Activated naive CD4-positive, alpha-beta T cell (primary cell): ENCODE measurements at places on chromosomes 2 and 18.

DNA sequence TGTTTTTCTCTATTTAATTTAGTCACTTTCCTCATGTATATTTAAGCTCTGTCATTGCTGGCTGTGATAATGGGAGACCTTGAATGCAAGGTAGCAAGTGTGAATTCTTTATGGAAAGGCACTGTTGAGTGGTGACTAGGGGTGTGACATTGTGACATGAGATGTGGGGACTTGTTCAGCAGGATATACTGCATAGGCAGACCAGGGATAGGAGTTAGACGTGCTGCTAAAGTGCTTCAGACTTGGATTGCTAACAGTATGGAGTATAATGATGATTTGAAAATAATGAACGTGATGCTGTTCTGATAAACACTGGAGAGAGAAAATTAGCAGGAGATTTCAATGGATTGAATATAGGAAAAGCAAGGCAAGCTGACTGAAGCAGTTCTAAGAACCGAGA, 135.1 kb downstream of the NCOA1 start:
- no peak for DNase-seq

DNA sequence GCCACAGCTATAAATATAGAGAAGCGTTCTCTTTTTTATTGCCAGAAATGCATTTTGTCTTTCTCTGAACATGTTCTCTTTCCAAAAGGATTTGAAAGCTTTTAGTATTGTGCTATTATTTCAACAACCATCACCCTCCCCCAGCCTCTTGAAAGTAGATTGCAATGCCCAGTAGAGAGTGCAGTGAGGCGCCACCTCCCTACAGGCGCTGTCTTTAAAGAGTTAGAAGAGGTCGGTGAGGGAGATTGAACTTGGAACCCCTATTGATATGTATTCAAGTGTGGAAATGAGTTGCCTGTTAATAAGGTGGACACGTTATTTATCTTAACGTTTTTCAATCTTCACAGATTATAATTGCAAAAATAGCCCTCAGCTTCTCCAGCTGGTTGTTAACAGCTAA, 360.3 kb downstream of the LRP1B start:
- DNase-seq = no peak

GRCh38 chr18:76850112-76850511, 27.8 kb downstream of the ZNF236 start:
- DNase-seq = no peak

GRCh38 chr2:151861174-151861573, 33.0 kb upstream of the ARL5A start:
- no peak for DNase-seq

DNA sequence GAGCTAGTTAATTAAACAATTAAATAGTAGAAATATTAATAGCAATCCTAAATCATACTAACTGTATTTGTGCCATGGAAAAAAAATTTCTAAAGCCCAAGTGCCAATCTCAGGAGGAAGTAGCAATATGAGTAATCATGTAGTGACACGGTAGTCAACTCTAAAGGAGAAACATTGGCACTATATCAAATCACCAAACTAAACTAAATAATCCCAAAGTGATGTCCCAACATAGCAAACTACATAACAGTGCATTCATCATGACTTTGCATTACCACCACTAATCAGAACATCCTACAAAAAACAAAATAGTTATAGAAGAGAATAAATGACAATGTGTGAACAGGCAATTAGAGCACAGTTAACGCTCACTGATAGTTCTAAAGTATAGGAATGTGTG, 195.1 kb downstream of the EXOC6B start:
- DNase-seq = no peak

- no peak for DNase-seq
Measured at GRCh38 chr2:3197308-3197707, 180.3 kb downstream of the EIPR1 start.

- no peak for DNase-seq
Measured at GRCh38 chr18:27225947-27226481, 40.9 kb upstream of the CHST9 start.

GRCh38 chr2:241894681-241895426, 25.3 kb downstream of the RTP5 start:
- no peak for DNase-seq

- no peak for DNase-seq
Measured at GRCh38 chr2:40039549-40039948, 260.5 kb upstream of the THUMPD2 start.

DNA sequence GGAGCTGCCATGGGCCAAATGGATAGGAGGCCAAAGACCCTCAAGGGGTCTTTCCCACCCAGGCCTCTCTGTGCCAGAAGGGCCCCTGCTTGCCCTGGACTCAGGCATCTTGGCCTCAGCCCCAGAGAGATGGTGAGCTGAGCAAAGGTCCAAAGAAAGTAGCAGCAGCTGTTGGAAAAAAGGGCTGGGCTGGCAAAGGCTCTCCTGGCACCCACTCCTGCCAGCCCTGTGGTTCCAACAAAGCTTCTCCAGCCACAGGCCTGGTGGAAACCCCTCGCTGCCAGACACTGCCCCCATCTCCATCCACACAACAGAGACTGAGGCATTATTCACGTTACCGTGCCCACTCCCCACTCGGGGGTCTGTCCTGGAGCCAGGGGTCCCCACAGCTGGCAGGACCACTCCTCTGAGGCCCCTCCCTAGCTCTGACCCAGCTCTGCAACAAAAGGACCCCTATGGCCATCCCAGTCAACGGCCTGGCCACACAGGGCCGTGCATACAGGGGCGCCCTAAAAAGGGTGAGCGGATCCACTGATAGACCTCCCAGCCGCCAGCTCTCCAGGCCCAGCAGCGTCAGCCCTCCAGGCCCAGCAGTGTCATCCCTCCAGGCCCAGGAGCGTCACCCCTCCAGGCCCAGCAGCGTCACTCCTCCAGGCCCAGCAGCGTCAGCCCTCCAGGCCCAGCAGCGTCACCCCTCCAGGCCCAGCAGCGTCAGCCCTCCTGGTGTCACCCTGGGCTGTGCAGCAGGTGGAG, 10.1 kb downstream of the BIN1 start:
- no peak for DNase-seq

DNA sequence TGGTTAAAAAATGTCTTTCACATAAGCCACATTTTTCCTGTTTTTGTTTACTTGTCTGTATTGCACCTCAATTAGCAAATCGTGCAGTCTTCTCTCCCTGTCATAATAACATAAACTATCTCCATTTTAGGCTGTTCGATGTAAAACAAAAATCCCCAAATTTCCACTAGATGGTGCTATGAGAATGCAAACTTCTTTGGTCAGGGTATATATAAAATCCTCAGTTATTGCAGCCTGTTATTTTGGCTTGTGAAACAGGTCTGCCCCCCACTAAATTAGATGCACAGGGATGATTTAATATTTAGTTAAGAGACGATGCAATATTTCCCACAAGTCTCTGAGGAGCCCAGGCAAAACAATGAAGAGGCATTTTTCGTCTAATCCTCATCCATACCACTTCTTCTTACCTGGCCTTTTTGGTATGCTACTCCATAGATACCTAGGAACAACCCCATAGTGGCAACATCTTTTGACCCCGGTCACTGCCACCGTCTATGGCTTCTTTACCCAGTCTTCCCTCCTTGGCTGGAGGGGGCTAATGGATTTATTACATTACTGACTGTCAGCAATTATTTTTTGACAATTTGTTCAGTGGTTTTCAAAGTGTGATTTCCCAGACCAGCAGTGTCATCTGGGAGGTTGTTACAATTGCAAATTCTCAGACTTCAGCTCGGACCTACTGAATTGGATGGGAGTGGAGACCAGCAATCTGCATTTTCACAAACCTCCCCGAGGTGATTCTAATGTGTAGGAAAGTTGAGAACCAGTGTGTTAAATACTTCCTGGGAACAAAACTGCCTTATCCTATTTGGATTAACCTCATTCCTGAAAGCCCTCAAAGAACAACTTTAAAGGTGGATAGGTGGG, 117.4 kb upstream of the CWC22 start:
- no peak for DNase-seq

DNA sequence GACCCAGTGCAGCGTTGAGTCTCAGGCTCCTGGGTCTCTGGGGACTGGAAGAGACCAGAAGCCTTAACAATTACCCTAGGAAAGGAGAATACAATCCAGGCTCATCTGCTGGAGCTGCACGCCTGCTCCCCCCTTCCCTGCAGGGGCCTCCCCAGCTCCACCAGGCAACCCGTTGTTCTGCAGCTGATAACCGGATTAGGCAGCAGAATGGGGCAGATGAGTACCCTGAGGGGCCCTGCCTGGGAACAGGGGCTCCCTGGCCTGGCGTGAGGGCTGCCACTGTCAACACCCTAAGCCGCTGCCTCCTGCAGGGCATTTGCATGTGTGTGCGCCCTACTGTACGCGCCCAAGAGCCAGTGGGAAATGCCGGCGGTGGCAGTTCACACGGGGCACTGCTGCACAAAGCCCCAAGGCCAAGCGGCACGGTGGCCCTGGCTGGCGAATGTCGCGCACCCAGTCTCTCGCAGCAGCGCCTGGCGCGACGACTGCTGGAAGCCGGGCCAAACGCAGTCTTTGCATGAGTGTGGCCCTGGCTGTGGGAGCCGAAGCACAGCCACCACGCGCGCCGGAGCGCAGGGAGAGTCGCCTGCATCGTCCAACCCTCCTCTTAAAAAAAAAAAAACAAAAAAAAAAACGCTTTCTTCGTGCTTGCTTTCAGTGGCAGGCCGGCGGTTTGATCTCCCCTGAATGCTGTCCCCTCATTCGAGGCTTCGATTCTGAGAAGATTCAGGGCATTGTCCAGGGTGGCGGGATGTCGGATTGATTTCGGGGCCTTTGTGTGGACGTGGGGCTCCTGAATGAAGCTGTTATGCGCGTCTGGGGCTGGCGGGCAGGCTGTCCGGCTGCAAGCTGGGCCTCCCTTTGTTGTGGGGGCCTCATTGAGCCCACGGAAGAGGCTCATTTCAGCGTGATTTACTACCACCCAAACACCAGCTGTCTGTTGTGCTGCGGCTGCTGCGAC, 63.8 kb downstream of the SETBP1 start:
- DNase-seq = no peak

- no peak for DNase-seq
Measured at GRCh38 chr18:68147728-68148127, 567.2 kb downstream of the TMX3 start.

GRCh38 chr2:74003494-74004211, 18.9 kb downstream of the TET3 start:
- DNase-seq = no peak

DNA sequence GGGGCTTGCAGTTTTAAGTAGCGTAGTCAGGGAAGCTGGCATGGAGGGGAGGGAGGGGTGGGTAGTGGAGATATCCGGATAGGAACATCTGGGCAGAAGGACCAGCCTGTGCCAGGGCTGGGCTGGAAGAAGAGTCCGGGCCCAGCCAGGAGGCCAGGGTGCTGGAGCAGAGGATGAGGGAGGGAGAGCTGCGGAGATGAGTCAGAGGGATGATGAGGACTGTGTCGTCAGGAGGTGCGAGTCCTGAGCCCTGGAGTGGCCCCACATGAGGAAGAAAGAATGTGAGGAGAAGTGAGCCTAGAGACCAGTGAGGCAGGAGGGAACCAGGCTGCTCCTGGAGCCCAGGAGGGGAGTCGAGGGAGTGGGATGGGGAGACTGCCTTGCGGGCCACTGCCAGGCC, 82.4 kb downstream of the CTIF start:
- DNase-seq = no peak

GRCh38 chr18:46866523-46866922, 50.8 kb downstream of the PIAS2 start:
- no peak for DNase-seq

- DNase-seq = no peak
Measured at GRCh38 chr2:225090746-225091145, 48.5 kb upstream of the DOCK10 start.

DNA sequence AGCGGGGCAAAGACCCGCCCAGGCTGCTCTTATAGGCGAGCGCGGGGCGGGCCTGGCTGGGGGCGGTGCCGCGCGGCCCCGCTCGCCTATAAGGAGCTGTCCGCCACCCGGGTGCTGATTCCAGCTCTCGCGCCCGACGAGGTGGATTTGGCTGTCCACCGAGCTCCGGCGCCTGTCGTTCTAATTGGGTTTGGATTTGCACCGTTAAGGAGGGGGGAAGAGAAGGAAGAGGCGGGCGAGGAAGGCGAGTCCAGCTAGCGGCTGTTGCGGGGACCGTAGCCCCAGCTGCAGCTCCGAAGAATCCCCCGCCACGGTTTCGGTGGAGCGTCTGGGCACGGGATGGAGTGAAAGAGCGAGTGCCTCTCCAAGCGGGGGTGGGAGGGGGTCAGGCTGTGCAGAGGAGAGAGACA, at the start of gene CNTNAP5:
TSS of gene CNTNAP5 (plus strand) at position 117 of the 410 bp plus-strand sequence. CDS start 364 bp downstream, outside the sequence.
- DNase-seq = no peak

DNA sequence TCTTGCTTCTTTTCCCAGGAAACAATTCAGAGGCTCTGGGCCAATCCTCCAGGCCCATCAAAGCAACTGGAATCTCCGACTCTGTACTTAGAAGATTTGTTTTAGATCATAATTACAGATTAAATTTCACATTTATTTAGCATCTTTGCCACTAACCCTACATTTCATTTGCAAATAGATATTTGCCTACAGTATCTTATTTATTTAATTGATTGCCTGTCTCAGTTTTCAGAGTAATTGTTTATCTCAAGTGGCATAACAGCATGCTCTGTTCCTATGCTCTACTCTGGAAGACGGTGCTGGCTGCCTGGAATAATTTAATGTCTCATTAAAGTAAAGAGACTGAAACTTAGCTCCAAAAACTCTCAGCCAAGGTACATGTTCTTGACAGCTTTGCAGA, 213.4 kb downstream of the HNMT start:
- DNase-seq = no peak

DNA sequence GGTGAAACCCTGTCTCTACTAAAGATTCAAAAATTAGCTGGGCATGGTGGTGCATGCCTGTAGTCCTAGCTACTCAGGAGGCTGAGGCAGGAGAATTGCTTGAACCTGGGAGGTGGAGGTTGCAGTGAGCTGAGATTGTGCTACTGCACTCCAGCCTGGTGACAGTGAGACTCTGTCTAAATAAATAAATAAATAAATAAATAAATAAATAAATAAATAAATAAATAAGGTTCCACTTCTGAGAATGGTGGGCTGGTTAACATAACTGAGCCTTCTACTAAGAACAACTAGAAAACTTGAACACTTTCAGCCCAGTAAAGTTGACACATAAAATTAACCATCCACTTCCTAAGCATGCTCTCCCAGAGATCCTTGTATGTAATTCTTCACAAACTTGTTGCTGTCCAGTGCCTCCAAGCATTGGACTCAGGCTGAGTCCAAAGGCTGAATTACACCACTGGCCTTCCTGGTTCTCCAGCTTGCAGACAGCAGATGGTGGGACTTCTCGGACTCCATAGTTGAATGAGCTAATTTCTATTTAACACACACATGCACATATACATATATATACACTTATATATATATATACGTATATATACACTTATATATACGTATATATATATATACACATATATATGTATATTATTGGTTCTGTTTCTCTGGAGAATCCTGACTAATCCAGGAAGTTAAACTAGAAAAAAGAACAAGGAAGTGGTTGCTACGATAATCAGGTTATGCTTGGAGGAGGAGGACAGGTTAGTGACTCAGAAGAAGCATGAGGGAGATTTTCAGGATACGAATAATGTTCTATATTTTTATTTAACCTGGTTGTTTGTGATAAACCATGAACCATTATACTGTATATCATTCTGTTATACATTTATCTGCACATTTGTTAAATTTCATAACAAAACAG, 348.8 kb downstream of the METTL4 start:
- no peak for DNase-seq

GRCh38 chr2:219252570-219252899, 508 bp upstream of the TUBA4B start:
- DNase-seq = no peak
